Lower lobe of right lung (tissue), 2 donors: ENCODE measurements at places on chromosomes 5 and 9.

GRCh38 chr5:93805616-93806379 is 64.4 kb upstream of the POU5F2 start:
- DNase-seq = no peak

DNA sequence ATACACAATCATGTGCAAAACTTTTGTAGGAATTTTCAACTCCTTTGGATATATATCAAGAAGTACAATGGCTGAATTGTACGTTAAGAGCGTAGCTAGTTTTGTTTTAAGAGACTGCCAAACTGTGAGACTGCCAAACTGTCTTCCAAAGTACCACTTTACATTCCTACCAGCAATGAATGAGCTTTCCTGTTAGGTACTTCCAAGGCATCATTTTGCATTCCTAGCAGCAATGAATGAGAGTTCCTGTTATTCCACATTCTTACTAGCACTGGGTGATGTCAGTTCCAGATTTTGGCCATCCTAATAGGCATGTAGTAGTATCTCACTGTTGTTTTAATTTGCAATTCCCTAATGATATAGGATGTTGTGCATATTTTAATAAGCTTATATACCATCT is 219.3 kb downstream of the KCNN2 start:
- DNase-seq = no peak

GRCh38 chr5:79086116-79086515 is 16.5 kb downstream of the BHMT2 start:
- no peak for DNase-seq

GRCh38 chr5:134541736-134542376 is 16.4 kb downstream of the JADE2 start:
- DNase-seq = peak; percentile 66

- DNase-seq = no peak
These were observed 7.8 kb upstream of the C9orf40 start for GRCh38 chr9:74960561-74960960.

DNA sequence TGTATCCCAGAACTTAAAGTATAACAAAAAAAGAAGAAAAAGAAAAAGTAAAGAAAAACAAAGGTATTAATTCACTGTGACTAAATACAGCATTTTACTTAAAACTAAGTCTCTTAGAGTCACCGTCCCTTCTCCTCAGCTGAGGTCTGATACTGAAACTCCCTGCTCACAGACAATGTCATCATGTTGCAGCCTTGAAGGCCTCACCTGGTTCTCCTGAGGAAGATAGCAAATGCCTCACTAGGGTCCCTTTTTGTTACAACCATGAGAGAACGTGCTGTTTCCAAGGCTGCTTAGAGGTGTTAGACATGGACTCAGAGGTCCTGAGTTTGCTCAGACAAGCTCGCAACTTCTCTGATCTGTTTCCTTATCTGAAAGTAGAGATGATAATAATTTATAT is 357.2 kb downstream of the MTRR start:
- DNase-seq = no peak

GRCh38 chr5:168528521-168529373 is at the start of gene FBLL1:
FBLL1 (plus strand) TSS chr5:168529305; CDS start chr5:168529505, 200 bp downstream.
- DNase-seq = no peak

DNA sequence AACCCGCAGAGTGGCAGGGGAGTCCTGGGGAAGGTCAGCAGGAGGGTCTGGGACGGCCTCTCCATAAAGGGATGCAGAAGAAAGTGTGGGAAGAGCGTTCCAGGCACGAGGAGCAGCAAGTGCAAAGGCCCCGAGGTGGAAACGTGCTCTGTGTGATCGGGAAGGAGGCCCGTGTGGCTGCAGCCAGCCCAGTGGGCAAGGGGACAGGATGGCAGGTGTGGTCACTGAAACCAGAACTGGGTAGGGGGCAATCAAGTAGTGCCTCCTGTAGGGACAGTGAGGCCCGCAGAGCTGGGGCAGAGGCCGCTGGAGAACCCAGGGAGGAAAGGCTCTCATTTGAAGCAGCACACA is 16.3 kb upstream of the LAMC3 start:
- DNase-seq = no peak

DNA sequence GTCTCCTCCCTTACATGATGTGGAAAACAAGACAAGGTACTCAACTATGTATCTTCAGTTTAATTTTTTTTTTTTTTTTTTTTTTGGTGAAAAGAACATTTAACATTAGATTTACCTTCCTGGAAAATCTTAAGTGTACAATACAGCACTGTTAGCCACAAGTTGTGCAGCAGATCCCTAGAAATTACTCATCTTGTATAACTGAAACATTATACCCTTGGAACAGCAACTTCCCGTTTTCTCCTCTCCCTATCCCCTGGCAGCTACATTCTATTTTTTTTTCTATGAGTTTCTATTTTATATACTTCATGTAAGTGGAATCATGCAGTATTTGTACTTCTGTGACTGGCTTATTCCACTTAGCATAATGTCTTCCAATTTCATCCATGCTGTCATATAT is 421.9 kb upstream of the FTMT start:
- DNase-seq = no peak

DNA sequence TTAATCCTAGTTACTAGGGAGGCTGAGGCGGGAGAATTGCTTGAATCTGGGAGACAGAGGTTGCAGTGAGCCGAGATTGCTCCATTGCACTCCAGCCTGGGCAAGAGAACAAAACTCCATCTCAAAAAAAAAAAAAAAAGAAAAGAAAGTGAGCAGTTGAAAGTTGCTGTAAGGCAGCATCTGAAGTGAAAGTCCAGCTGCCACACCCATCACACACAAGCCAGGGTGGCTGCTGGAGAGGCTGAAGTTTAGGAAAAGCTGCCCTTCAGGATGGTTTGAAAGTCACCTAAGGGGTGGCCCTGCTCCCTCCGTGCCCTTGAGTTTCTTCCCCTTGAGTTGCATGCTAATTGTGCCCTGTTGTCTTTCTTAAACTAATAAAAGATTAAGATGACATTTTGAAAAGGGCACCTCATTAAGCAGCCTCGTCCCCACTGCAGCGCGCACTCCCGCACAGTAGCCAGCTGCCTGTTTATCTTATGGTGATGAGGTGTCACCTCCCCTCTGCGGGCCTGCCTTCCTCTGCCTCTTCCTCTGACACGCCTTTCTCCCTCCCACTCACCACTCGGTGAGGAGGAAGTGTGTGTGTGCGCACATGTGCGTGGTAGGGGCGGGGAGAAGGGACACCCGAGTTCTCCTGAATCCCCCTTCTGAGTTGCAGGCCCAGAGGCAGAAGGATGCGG is 104.2 kb upstream of the PANK3 start:
- no peak for DNase-seq

DNA sequence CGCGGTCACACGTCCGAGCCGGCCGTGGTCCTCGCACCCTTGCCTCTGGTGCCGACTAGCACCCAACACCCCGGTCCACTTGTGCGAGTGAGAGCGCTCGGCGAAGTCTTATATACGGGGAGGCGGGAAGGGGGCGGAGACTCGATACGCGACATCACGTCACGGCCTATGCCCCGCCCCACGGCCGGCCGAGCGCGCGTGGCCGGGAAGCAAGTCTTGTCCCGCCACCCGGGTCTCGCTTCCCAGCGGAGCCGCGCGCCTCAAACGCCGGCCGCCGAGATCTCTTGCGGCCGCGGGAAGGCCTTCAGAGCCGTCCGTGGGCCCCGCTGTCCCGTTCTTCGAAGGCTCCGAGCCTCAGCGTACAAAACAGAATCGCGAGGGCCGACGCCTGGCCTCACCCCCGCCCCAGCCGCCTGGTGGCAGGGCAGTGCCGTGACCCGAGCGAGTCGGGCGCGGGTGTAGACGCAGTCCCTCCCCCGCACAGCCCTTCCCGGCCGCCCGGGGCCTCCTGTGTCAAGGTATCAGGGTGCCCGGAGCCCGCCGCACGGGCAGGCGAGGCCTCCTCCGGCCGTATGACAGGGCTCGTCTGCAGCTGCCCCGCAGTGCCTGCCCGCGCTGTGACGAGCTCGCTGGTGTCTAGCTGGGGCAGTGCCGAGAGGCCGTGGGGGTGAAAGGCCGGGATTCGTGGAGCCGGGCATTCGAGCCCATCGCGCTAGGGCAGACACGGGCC is at the start of gene PLK2:
TSS of gene PLK2 (minus strand) at position 85 of the 730 bp plus-strand sequence. CDS start 127 bp downstream, outside the sequence.
- peak; percentile 95 for DNase-seq

DNA sequence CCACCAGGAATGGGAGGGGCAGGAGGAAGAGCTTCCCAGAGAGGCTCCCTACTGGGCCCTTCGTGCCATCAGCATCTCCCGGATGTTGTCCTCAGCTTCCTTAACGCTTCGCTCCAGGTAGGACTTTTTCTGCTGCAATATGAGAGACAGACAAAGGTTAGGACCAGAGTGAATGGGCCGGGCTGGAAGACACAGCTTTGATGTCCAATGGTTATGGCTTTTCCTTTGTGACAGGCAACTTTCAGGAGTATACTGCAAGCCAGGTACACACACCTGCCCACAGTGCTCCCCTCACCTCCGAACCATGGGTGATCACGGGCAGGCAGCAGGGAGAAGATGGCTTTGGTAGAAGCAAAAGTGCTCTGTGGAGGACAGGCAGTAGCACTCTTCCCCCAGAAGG is 57.0 kb downstream of the PFDN1 start:
- DNase-seq = no peak

DNA sequence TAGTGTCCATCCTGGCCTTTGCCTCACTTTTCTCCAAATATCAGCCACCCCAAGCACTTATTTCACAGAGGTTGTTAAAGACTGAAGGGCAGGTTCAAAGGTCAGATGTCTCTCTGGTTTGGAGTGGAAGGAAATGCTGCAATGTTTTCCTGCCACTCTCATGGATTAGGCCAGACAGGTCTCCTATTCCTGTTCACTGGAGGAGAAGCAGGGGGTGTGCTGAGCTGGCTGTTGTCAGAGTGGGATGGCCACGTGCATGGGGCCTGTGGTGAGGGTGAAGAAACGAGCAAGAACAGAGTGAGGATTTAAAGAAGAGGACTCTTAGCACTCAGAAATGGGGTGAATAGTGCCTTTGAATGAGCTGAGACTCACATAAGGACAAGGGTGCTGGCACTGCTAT is 6.7 kb downstream of the TMEM8B start:
- no peak for DNase-seq

- DNase-seq = no peak
These were observed 4.5 kb upstream of the CNTLN start for GRCh38 chr9:17130291-17130690.

DNA sequence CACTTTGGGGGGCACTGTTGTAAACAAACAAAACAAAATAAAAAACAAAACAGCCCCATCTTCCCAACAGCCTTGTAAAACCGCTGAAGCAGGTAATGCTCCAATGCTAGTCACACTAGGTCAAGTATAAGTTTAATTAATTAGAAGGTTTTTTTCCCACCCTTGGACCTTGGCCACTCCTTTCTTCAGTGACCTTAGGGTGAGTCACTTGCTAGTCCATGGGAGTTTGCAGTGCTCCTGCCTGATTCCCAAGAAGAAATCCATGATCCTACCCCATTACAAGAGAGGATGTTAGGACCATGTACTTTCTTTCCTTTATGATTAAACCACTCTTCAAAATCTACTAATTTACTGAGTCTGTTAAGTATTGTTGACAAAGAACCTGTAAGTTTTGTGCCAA is 192.2 kb upstream of the CDKN2B start:
- no peak for DNase-seq

GRCh38 chr9:105957830-105958229 is 263.5 kb downstream of the TMEM38B start:
- no peak for DNase-seq

GRCh38 chr5:57698802-57699201 is 216.2 kb upstream of the ACTBL2 start:
- no peak for DNase-seq

GRCh38 chr5:135360278-135361274 is 38.5 kb downstream of the MACROH2A1 start:
- DNase-seq = no peak
